ENCODE measurements at places on chromosomes 16 and 17.
A peak's percentile ranks its signal among the peaks of the same experiment; 100 is the strongest.

DNA sequence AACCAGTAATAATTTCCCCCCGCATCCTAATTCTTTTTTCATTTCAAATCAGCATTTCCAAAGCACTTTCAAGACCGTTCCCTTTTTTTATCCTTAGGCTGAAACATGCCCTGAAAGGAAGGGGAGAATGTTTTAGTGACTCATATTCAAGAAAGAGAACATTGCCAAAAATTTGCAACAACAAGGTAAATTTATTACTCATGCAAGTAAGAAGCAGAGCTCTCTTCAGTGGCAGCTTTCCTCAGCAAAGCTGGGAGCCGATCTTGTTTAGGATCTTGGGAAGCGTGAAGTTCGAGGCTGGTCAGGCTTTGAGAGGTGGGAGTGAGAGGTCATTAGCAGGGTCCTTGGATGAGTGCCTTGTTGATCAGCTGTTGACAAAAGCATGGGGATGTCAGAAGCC is 129.5 kb downstream of the PRKCA start:
- DNase-seq: no peak

- DNase-seq: no peak
These were observed 245.2 kb downstream of the SEC14L1 start for GRCh38 chr17:77385750-77386501.

- no peak for DNase-seq
These were observed 136.9 kb downstream of the RBFOX3 start for GRCh38 chr17:79473876-79474440.

DNA sequence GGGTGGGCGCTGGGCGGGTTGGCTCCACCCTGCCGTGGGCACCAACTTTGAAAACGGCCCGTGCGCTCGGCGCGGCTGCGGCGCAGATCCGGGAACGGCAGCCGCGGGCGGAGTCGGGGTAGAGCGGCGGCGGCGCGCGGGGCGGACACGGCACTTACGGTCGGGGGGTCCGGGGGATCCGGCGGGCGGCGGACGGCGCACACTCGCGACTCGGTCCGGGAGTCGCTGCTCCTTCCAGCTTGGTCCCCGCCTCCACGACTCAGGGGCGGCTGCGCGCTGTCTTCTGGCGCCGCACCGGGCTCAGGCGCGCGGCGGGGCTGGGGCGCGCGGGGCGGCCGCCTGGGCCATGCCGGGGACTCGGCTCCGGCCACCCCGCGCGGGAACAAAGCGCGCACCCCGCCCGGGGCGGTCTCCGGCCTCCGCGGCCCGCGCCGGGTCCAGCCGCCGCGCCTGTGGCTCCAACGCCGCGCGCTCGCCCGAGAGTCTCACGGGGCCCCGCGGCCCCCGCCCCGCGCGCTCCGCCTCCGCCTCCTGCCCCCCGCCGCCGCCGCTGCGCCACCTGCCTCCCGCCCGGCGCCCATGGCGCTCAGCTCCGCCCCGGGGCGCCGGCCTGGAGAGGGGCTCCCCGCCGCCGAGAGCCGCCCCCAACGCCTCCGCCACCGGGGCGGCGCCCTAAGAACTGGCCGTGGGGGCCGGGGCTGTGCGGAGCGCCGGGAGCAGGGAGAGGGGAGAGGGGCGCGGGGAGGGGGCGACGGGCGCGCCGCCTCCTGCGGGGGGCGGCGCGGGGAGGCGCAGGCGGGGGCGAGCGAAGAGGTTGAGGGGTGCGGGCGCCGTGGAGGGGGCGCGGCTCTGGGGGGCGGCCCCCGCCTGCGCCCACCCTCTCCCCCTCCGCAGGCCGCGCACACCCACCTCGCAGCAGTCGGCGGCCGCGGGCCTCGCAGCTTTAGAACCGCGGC is 35.9 kb downstream of the CBFA2T3 start:
- DNase-seq: no peak

- no peak for DNase-seq
These were observed 252.4 kb downstream of the GRIN2A start for GRCh38 chr16:9929836-9930235.

- DNase-seq: no peak
These were observed 21.0 kb downstream of the MYLK3 start for GRCh38 chr16:46727184-46727583.

GRCh38 chr17:45650561-45650960 is 133.6 kb upstream of the CRHR1 start:
- no peak for DNase-seq

- peak; percentile 60 for DNase-seq
These were observed at the start of gene PNMT for GRCh38 chr17:39667945-39668924. PNMT (plus strand) TSS chr17:39668453; CDS start chr17:39668476, 23 bp downstream.

DNA sequence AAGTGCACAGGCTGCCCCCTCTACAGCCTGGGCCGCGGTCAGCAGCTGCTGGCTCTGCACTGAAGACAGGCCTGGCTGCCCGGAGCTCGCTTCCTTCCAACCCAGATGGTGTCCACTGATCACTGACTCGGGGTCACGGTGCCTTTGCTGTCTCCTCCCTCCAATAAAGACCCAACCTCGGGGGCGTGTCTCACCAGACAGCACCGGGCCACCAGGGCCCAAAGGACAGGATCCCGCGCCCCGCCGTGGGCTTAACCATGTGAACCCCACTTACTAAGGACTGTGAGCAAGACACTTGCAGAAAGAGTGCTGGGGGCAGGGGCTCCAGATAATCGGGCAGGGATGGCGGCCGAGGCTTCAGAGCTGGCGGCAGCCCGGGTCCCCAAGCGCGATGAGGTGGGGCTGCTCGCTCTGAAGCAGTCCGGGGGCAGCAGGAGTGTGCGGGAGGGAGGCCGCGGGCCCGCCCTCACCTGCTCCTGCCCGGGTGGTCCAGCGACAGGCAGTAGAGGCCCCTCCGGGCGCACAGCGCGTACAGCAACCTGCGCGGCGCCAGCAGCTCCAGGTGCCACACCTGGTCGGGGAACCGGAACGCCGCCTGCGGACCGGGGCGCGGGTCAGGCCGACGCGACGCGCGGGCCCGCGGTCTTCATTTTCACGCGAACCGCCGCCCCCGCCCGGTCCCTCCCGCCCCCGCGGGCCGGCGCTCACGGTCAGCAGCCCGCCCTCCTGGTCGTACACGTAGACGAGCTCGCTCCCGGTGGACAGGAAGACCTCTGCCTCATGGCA is 502 bp downstream of the FAAP100 start:
- no peak for DNase-seq

GRCh38 chr16:12582696-12583095 is 221.0 kb downstream of the CPPED1 start:
- DNase-seq: no peak

- DNase-seq: no peak
These were observed 91.3 kb upstream of the FOXF1 start for GRCh38 chr16:86418981-86419380.

- DNase-seq: no peak
These were observed 183.9 kb downstream of the HAPSTR1 start for GRCh38 chr16:9275377-9275776.

- DNase-seq: no peak
These were observed 26.9 kb upstream of the ZNHIT3 start for GRCh38 chr17:36459601-36460000.

GRCh38 chr17:49821916-49822315 is 26.0 kb downstream of the TAC4 start:
- no peak for DNase-seq

DNA sequence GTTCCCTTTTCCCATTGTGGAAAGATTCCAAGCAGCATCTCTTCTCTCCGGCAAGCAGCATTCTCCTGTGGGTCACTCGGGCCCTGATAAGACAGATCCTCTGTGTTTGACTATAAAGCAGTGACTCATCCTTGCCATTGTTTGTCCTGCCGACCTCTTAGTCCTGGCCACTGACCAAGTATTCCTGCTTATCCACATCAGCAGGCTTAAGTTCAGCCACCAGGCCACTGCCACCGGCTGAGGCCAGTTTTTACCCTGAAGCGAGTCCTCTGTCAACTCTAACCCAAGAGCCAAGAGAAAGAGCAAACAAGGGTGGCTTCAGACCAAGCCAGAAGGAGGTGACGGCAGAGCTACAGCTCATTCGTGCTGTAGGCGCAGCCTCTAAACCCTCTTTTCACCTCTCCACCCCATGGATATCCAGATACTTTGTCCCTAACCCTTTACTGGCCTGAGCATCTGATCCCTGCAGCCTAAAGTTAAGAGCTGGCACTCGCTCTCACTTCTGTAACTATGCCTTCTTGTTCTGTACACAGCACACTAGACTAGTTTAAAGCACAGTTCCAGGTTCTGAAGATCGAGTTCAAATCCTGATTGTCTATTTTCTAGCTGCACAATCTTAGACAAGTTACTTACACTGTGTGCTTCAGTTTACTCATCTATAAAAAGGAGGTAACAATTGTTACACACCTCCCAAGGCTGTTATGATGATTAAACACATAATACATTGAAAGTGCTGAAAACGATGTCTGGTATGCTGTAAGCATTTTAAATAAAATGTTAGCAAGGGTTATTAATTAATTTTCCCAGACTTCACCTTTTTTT is 31.0 kb downstream of the SOX9 start:
- no peak for DNase-seq

DNA sequence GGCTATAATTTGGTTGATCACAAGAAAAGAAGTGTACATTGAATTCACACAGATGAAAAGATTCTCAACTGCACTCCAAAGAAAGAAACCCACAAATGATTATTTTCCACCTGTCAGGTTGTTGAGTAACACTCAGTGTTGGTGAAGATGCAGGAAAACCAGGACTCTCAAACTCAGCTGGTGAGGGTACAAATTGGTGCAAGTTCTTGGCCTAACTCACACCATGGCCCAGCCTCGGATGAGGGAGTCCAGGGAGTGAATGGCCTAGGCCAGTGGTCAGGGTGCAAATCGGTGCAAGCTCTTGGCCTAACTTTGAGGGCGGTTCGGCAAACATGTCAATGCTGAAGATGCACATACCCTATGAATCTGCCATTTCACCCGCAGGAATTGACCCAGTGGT is 8.6 kb downstream of the SCNN1B start:
- DNase-seq: no peak

GRCh38 chr17:51629232-51629631 is 368.9 kb downstream of the UTP18 start:
- no peak for DNase-seq

DNA sequence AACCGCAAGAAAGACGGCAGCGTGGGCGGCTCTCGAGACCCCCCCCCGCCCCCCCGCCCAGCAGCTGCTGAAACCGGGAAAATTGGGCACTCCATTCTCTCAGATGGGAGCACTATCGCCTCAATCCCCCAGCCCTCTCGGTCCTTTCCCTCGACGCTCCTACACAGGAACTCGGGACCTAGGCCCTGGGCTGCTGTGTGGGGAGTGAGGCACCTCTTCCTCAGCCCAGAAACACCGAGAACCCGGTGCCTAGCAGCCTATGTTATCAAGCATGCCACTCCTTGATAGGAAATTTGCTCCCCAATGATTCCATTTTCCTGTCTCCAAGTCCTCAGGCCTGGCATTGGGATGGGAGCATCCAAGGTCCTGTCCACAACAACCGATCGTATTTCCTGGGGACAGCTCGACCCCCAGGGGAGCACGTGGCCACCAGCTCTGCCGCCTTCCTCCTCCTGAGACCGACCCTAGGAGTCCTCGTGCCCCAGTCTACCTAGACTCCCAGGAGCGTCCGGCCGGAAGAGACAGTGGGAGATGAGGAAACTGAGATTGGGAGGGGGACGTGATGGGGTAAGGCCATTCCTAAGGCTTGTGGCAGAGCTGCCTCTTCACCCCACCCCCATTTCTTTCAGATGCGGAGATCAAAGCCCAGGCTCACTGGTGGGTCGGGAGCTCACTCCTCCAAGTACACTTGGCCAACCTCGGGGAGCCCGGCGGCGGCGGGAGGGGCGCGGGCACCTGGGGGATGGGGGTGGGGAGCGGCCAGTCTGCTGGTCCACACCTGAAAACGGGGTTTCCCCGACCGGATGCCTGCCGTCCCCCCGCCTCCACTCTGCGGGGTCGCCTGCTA is 17.5 kb upstream of the CBX8 start:
- no peak for DNase-seq

- no peak for DNase-seq
These were observed 31.6 kb upstream of the DNAH17 start for GRCh38 chr17:78608804-78609186.

- peak; percentile 65 for DNase-seq
These were observed 10.6 kb upstream of the MEFV start for GRCh38 chr16:3266873-3267537.

DNA sequence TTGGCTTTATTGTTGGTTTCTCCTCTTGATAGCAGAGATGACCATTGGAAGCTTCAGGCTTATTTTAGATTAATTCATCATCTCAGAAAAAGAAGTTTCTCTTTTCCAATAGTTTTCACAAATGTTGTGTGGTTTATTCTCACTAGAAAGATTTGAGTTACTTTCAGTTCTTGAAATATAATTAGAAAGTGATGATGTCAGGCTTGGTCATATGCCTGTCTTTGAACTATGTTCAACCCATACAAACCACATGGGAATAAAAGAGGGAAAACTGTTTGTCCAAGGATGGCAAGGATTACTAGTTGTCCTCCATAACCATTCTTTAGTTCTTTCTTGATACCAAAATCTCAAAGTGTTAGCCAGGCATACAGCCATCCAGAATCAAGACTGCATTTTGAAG is 3.7 kb upstream of the HS3ST2 start:
- no peak for DNase-seq

- DNase-seq: no peak
These were observed 16.5 kb upstream of the NF1 start for GRCh38 chr17:31078290-31078689.

GRCh38 chr16:3036726-3037315 is at the start of gene BICDL2:
BICDL2 (minus strand) TSS chr16:3036944; CDS start chr16:3035496, 1,448 bp downstream.
- no peak for DNase-seq

DNA sequence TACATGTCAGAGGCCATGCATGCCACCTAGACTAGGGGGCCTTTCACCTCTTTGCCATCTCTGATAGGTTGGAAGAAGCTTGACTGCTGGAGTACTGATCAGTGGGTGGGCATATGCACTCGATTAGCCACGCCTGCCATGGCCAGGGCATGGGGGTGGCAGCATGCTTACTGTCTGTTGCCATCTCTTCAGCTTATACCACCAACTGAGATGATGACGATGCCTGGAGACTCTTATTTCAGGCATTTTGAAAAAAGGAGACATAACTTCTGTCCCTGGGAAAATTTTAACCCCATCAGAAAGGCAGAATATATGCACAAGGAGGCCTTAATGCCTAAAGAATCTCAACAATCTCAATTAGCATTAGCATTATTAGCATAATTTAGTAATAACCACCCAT is 60.8 kb downstream of the MSI2 start:
- DNase-seq: no peak

DNA sequence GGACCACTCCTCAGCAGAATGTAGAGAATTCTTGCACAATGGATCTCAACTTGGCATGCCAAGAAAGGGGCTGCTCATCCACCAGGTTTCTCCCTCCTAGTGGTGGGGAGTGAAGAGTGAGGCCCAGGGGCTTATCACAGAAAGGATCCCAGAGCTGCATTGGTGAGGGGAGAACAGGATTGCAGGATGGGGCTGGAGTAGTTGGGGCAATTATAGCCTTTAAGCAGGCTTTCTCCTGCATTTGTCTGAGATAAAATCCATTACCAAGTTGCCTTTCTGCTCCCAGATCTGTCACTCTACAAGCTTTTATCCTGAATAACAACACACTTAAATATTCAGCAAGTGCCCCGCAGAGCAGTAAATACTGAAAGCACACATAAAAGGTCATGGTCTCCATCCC is 130.8 kb upstream of the CES5A start:
- DNase-seq: no peak
